ENCODE measurements at places on chromosomes 13 and 19.

- DNase-seq, result no peak
Observed at GRCh38 chr13:47841151-47841550, 159.9 kb downstream of the SUCLA2 start.

DNA sequence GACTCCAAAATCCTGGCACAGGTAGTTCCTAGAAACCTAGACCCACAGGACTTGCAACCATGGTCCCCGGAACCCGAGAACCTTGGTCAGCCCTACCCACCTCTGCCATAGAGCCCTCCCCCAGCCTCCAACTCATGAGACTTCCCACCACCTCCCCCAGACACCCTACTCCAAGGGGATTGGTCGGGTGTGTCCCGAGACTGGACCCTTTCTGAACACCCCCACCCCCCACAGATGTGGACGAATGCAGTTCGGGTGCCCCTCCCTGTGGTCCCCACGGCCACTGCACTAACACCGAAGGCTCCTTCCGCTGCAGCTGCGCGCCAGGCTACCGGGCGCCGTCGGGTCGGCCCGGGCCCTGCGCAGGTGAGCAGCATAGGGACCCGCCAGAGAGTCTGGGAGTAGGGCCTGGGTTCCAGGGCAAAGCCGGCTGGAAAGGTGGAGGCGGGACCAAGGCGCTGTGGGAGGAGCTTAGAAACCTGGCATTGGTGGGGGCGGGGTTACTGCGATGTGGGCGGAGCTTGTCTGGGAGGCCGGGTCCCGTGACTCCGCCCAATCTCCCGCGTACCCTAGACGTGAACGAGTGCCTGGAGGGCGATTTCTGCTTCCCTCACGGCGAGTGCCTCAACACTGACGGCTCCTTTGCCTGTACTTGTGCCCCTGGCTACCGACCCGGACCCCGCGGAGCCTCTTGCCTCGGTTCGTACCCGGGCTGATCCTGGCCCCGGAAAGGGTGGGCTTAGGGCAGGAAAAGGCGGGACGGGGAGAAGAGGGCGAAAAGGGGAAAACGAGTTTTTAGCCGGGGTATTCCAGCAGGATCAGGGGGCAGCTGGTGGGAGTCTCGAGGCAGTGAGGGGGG lies 11.9 kb downstream of the LTBP4 start:
- peak; percentile 39 for DNase-seq

GRCh38 chr13:23440821-23441618 lies 7.5 kb upstream of the SACS start:
- DNase-seq, result no peak

DNA sequence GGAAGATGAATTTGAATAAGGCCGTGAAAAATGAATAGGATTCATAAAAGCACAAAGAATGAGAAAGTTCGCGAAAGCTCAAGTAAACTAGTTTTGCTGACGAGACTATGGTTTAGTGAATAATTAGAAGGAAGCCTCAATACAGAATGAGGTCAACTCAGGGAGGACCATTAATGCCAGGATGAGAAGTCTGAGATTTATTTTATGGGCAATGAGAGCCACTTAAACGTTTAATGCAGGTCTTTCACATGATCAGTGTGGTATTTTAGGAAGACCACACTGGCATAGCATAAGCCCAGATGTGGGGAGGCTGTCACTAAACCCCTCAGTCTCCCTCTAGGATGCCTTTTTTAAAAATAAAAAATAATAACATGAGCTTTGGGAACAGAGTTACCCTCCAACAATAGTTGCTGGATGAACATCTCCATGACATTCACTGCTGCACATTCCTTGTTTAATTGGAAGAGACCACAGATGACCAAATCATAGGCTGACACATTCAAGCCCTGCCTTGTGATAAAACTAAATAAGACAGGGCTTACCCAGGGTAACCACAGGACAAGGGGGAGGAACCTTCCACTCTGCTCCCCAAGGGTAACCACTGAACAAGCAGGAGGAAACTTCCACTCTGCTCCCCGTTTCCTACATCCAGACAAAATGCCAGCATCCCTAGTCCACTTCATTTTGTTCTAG lies 43.6 kb upstream of the LSM14A start:
- DNase-seq, result peak; percentile 43

- DNase-seq, result peak; percentile 32
Observed at GRCh38 chr19:574658-575526, 2.5 kb downstream of the BSG start.

GRCh38 chr19:12767150-12767549 lies 8.2 kb downstream of the HOOK2 start:
- no peak for DNase-seq

GRCh38 chr13:43720780-43721397 lies 65.9 kb downstream of the ENOX1 start:
- DNase-seq, result peak; percentile 29

DNA sequence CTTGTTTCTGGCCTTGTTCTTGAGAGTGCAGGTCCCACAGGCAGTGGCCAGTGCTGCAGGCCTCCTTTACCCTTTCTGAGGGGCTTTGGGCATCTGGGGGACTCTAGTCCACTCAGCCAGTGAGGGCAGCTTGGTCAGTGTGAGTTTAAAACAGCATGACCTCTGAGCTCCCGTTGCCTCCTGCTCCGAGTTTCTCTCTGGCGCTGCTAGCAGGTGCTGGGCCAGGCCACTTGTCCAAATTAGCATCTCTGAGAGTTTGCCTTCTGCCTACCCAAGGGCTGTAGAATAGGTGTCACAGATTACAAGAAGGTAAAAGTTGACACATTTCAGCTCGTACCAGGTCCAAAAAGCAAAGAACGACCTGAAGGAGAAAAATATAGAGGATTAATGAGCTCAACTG lies 105.9 kb downstream of the SIPA1L3 start:
- DNase-seq, result no peak

DNA sequence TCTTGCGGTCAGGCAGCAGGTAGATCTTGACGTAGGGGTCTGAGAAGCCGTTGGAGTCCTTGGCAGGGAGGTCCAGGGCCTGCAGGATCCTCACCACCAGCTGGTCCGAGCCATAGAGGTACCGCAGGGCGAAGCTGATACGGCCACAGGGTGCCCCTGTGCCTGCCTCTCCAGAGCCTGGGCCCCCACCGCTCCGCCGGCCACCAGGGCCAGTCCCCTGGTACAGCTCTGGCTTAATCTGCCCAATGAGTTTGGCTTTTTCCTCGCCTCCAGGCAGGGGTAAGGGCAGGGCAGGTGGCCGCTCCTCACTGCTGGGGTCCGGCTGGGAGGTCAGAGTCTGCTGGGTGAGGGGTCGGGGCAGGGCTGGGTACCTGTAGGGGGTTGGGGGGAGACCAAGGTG lies 9.9 kb downstream of the SYT3 start:
- no peak for DNase-seq

DNA sequence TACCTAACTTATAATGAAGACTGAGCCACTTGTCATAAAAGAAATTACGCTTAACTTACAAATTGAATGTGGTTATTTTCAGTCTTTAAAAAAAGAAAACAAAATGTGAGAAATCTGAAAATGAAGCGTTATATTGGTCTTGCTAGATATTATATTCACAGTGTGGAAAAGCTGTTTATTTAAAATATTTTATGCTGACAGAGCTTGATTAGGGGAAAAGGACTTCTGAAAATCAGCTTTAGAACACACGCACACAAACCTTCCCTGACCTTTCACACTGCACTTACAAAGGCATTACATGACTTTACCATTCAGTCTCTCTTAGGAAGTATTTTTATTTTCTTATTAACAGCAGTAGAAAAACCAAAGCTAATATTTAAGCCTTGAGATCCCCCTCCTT lies 461.5 kb downstream of the DIAPH3 start:
- no peak for DNase-seq

DNA sequence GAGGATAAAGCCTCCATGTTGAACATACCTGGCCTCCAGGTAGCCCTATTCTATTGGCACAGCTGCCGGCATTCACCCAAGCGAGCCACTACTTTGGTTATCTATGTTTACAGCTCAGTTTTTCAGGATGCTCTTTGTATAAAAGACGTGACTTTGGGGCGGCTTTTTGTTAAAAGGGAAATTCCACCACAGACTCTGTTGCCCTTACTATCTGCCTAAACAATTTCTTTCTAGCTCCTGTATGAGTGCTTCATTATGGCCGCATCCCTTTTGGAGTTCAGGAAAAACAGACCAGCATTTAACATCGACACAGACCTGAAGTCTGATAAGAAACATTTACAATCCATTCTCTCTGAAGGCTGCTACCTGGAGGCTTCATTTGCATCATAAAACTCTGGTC lies 9.1 kb upstream of the IGSF23 start:
- no peak for DNase-seq

DNA sequence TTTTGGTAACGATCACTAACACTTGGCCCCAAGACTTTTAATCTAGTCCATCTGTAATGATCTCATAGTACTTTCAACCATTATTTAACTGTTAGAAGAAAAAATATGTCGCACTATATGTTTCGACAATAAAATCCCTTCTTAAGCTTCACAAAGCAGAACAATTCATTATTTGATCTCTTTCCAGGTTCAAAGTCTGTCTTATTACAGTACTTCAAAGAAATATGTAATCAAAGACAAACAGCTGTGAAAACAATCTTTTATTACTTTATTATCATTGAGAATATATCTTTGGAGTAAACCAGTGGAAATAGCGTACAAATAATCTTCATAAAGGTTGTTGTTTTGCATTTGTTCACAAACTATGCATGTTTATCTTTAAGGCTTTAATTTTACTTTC lies 93.5 kb downstream of the DACH1 start:
- DNase-seq, result no peak

DNA sequence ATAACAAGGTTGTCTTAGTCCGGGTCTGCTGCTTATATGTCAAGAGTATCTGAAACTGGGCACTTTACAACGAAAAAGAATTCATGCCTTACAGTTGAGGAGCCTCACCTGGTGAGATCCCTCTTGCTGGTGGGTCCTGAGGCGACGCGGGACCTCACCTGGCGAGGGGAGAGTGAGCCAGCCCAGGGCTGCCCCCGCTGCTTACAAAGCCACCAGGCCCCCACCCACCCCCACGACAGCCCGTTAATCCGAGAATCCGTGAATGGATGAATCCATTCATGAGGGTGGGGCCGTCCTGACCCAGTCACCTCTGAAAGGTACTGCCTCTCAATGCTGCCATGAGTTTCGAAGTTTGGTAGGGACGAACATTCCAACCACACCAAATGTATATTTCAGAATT lies 54.0 kb upstream of the F7 start:
- no peak for DNase-seq

GRCh38 chr13:33785384-33785783 lies 32.6 kb upstream of the RFC3 start:
- no peak for DNase-seq

DNA sequence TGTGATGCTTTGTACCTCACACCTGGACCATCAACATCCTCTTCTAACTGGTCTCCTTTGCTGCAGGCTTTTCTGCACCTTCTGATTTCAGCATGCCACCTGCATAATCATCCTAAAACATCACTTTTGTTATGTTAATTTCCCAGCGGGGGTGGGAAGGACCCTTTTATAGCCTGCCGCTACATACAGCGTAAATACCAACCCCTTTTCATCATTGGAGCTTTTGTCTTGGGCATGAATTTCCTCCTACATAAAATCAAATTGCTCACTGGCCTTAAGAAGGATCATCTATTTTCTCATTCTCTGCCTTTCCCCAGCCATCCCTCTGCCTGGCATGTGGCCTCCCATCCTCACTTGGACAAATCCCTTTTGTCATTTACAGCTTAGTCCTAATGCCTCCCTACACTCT lies 124.7 kb downstream of the RBM26 start:
- no peak for DNase-seq

DNA sequence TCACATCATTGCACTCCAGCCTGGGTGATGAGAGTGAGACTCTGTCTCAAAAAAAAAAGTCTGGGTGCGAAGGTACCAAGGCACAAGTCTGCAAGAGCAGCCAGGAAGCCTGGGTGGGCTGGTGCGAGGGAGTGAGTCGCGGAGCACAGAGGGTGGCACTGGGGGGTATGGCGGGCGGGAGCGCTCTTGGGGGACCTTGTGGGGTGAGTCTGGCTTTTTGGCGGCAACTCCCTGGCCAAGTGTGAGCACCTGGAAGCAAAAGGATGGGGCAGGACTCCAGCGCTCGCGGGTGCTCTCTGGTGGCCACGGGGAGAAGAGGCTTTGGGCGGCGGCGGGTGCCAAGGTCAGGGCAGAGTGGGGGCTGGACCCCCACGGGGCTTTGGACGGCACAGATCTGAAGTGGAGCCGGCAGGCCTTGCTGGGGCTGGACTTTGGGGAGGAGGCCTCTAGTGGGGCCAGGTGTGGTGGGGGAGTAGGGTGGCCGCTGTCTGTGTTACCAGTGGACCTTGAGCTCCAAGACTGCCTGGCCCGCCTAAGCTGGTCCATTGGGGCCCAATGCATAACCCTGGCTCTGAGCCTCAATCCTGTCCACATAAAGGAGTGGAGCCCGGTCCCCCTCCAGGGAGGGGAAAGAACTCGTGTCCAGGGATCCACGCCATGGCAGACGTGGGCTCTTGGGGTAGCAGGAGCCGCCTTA lies 1.6 kb downstream of the P2RY11 start:
- peak; percentile 42 for DNase-seq

- no peak for DNase-seq
Observed at GRCh38 chr19:30249911-30250310, 122.3 kb upstream of the ZNF536 start.

- no peak for DNase-seq
Observed at GRCh38 chr13:100336795-100337516, 248.1 kb downstream of the PCCA start.

- DNase-seq, result no peak
Observed at GRCh38 chr19:39825093-39825463, 8.9 kb downstream of the DYRK1B start.

DNA sequence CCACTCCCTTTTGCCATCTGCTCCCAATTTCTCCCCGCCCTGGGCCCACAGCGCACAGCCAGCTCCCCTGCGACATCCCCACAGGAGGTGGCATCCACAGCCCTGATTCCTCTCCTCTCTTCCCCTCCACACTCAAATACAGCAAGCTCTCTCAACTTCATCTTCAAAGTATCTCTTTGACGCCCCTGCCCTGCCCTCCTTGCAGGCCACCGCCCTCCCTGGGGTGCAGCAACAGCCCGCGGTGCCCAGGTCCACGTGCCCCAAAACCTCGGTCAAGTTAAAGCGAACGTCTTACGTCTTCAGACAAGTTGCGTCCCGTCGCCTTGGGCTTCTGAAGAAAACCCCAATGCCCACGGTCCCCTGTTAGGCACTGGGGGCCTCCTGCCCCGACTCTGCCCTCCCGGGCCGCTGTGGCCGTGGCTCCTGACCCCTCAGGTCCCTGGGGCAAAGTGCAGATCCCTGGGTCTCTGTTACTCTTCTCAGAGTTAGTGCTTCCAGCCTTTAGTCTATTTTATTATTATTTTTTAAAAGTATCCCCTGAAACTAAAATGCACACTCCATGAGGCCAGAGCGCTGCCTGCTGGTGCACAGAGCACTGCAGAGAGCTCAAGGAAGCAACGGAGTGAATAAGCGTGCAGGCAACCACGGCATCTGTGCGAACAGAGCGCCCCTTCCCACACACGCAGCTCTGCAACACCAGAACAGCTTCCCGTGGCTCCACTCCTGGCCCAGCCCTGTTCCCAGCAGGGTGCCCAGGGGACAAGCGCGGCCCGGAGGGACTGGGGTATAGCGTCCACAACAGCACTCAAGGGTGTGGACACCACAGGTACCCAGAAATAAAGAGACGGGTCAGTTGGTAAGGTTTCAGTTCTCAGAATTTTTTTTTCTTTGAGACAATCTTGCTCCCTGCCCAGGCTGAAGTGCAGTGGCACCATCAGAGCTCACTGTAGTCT lies 26.4 kb downstream of the IL17D start:
- no peak for DNase-seq

- peak; percentile 81 for DNase-seq
Observed at GRCh38 chr19:49987159-49987698, 26.3 kb upstream of the SIGLEC11 start.

Measured in EL (cell line).